Brain pericyte (primary cell): ENCODE measurements at places on chromosomes 7 and 10.

GRCh38 chr10:110392868-110393740 is 88.4 kb upstream of the SMNDC1 start:
- no peak for DNase-seq

DNA sequence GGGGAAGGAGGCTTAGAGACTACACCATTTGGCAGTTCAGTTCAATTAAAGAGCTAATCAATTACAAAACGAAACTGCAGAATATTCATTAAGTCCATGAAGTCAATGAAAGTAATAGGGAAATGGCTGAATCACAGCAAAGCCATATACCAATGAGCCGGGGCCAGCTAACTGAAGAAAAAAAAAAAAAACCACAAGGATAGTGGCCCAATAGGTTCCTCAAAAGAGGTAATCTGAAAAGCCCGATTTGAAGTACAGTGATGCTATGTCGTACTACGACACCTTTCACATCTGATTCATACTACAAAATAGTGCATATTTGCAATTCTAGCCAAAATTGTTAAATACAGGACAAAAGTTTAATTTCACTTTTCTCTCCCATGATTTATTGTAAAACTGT is 2.5 kb downstream of the ARHGAP12 start:
- DNase-seq, result no peak

DNA sequence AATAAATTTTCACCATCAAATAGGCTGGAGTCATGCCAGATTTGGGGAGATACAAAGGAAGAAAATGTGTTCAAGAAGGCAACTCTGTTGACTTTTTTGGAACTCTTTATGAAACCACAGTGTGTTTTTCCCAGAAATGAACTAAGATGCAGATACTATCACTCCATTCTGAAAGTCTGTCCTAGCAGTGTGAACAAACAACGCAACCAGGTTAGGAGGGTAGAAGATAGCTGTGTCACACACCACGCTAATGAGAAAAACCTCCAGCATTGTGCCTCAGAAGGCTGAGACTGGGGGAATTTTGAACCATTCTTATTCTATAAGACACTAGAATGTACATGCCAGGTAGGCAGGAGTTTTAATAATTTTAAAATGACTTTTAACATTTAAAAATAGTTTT is 15.9 kb upstream of the ATP6V0A4 start:
- no peak for DNase-seq

DNA sequence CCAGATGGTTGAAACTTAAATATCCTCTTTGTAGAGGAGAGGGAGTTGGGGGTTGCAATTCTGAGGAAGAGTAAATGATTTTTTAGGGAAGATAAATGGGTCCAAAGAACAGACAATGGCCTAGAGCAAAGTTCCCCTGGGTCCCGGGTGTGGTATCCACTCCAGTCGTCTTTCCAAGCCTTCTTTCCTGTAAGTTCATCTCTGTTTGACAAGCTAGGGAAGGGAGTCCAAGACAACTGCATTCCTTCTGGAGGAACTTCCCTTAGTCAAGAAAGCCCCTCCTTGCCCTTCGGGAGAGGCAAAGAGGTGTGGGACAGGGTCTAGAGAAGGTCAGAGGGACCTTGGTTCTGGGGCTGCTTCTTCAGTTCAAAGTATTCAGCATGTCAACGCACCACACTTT is 33.4 kb downstream of the C10orf71 start:
- no peak for DNase-seq
